Mesothelial cell of epicardium (in vitro differentiated cells): ENCODE measurements at places on chromosomes 1 and 21. TPM values are rescaled to one million over a fixed set of nuclear protein-coding genes. Genes with fewer than 3 reads are reported as not detected.

Gene SLC35E2B
- total RNA-seq, result 112 to 119 TPM (median 113 TPM) in 3 replicates

Gene MIA3
- total RNA-seq, result 70.0 to 74.3 TPM (median 72.9 TPM) in 3 replicates

DNA sequence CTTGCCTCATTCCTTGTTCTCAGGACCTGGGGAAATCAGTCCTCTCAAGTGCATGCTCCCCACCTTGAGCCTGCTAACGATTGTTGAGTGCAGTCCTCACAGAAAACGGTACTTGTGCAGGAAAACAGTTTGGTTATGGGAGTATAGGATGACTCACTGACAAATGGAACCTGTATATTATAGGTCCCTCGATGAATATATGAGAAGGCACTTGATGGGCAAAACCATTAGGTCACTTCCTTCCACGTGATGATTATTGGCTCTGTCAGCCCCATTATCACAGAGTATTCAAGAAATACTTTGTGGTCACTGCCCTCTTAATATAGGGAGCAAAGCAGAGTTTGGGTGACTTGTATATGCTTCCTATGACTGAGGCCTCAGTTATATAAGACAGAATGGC lies 6.2 kb downstream of the CCDC17 start:
- no peaks in the 10 kb centered on the region for H3K27me3 ChIP-seq
- H3K4me1 ChIP-seq, result no peaks in the 10 kb centered on the region
- peaks cover 31% of the 10 kb centered on the region for H3K36me3 ChIP-seq

GRCh38 chr1:161198194-161198896 lies 509 bp downstream of the ADAMTS4 start:
- no peaks in the 10 kb centered on the region for H3K27me3 ChIP-seq
- H3K4me1 ChIP-seq, result peaks cover 53% of the 10 kb centered on the region
- no peaks in the 10 kb centered on the region for H3K36me3 ChIP-seq
- DNase-seq, result no peak

- no peaks in the 10 kb centered on the region for H3K27me3 ChIP-seq
- no peak overlapping the region for H3K27ac ChIP-seq
- H3K36me3 ChIP-seq, result no peaks in the 10 kb centered on the region
- H3K4me1 ChIP-seq, result peaks cover 11% of the 10 kb centered on the region
- no peak overlapping the region for H3K4me3 ChIP-seq
These were observed 356.9 kb upstream of the ADGRL4 start for GRCh38 chr1:79363430-79363829.

DNA sequence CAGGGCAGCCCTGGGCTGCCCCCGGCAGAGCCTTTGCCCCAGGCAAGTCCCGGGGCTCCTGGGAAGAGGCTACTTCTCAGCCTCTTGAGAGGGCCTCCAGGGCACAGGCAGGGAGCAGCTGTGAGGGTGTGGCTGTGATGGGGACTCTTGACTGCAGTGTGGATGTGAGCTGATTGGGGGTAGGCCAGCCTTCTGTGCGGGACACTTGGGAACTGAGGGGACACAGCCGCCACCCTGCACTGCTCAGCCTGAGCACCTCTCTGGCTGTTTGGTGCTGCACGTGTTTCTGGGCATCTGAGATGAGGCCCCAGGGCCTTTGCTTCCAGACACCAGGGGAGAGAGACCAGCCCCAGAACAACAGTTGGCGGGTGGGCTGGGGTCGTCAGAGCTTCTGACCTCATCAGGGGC lies 62.1 kb downstream of the SKI start:
- H3K4me3 ChIP-seq, result no peak overlapping the region
- H3K27ac ChIP-seq, result peak overlapping the region; percentile 79
- no peak for DNase-seq
- peaks cover 3% of the 10 kb centered on the region for H3K36me3 ChIP-seq
- peaks cover 19% of the 10 kb centered on the region for H3K4me1 ChIP-seq
- H3K27me3 ChIP-seq, result no peaks in the 10 kb centered on the region

Gene C1orf53
- 3.8 to 4.6 TPM (median 4.3 TPM) in 3 replicates for total RNA-seq

GRCh38 chr21:41816583-41817165 lies 49.8 kb upstream of the RIPK4 start:
- H3K36me3 ChIP-seq, result peaks cover 9% of the 10 kb centered on the region
- peaks cover 8% of the 10 kb centered on the region for H3K4me1 ChIP-seq
- H3K27ac ChIP-seq, result no peak overlapping the region
- no peak overlapping the region for H3K4me3 ChIP-seq
